Activated T-cell treated with anti-CD3 and anti-CD28 coated beads, Interleukin-2, amount 50 U/mL, for 48 hours (primary cell): ENCODE measurements at places on chromosomes 6 and 20.

GRCh38 chr6:134432036-134432435, 114.1 kb upstream of the SGK1 start:
- DNase-seq: no peak

- DNase-seq: no peak
Measured at GRCh38 chr20:56579301-56579710, 46.3 kb downstream of the FAM209B start.

- no peak for DNase-seq
Measured at GRCh38 chr20:25020901-25021301, 28.4 kb upstream of the APMAP start.

- no peak for DNase-seq
Measured at GRCh38 chr6:98836962-98837944, 2.9 kb downstream of the POU3F2 start.

- DNase-seq: no peak
Measured at GRCh38 chr20:5834436-5835005, 84.3 kb downstream of the SHLD1 start.

- no peak for DNase-seq
Measured at GRCh38 chr6:3825331-3825831, 23.8 kb upstream of the FAM50B start.

DNA sequence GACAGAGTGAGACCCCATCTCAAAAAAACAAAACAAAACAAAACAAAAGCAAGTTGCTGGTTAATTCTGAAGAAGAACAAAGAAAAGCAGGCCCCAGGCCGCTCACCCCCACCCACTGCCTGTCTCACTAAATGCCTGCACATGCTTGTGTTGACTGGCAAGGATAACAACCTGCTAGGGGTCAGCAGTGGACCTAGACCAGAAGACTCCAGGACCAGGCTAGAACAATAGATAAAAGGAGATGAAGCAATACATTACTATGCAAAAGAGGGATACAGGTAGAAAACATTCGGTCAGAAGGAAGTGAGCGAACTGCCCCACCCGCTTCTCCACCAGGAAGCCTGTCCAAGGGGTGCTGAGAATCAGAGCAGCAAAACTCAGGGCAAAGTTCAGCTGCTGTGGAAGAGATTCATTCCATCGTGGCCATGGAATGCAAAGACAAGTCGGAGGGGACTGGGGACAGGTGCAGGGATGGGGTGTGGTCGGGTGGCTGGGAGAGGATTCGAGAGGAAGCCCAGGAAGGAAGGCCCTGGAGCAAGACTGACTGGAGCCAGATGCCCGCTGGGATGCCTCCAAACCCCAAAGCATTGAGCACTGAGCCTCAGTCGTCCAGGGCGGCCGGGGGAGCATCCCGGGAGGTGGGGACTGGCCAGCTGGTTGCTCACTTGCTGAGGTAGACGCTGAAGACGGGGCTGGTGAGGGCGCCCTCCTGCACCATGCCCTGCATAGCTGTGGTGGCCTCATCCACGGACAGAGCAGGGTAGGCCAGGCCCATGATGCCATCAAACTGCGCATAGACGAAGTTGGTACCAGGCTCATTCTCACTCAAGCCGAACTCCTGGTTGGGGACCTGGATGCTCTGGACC, 5.3 kb downstream of the PGC start:
- DNase-seq: no peak

GRCh38 chr6:77173472-77174074, 289.7 kb downstream of the HTR1B start:
- no peak for DNase-seq

GRCh38 chr6:11279284-11279689, 46.8 kb upstream of the NEDD9 start:
- DNase-seq: no peak

DNA sequence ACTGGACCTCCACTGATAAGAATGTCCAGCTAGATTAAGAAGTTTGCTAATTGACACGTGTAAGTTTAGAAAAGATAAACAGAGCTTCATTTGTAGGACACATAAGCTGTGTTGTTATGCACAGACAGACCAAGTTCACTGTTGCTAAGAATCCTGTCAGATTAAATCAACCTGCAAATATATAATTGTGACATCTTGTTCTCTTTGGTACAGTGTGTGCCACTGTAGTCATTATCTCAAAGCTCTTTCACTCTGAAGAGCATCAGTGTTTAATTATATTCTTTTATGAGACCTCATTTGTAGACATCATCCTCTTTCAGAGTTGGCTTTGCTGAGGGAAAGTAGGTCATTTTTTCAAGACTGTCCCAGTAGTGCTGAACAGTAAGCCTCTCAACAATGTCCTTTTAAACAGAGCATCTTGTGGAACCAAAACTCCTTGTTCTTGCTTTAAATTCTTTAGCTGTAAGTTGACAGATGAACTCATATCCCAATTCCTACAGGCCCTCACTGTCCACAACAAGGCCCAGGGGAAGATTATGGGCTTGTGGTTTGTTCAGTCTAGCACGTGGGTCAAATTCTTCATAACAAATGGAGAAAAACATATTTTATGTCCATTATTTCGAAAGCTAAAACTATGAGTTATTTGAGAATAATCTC, 252.4 kb downstream of the HDGFL1 start:
- no peak for DNase-seq

DNA sequence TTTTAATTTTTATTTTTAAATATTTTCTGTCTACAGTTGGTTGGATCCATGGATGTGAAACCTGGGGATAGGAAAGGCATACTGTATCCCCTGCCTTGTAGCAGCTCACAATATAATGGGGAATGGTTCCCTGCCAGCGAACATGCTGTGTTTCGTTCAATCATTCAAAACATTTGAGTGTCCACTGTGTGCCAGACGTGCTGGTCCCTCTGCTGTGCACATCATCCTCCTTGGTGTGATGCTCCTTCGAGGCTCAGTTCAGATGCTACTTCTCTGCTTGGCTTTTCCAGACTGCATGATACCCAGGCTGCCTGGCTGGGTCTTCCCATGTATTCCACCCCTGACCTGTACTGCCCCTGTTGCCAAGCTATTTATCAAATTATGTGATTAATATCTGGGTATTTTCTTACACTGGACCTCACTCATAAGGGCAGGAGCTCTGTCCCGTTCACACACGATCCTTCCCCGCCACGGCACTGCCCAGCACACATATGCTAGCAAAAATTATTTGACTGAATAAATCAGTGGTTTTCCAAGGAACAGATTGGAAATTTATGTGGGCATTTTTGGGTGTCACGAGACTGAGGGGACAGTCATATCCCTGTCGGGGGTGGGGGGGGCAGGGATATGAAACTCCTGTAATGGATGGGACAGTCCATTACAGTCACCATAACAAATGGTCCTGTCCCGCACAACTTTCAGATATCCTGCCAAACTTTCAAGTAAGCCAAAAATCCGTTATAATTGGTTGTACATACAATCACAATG, 4.9 kb downstream of the SDCBP2 start:
- DNase-seq: no peak

- no peak for DNase-seq
Measured at GRCh38 chr20:11217326-11218172, 543.8 kb upstream of the JAG1 start.

DNA sequence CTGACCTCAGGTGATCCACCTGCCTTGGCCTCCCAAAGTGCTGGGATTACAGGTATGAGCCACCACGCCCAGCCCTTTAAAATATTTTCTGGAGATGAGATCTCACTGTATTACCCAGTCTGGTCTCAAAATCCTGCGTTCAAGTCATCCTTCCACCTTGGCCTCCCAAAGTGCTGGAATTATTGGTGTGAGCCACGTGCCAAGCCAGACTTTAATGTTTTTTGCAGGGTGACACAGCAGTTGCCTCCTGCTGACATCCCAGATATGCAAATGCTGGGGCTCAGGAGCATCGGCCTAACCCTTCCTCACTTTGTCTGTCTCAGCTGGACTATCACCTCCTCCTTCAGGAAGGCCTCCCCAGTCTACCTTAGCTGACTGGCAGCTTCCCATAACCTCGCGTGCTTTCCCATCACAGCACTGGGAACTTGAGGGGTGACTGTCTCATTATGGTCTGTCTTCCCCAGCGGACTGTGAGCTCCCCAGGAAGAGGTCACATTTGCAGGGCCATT, 14.3 kb upstream of the ID1 start:
- no peak for DNase-seq

DNA sequence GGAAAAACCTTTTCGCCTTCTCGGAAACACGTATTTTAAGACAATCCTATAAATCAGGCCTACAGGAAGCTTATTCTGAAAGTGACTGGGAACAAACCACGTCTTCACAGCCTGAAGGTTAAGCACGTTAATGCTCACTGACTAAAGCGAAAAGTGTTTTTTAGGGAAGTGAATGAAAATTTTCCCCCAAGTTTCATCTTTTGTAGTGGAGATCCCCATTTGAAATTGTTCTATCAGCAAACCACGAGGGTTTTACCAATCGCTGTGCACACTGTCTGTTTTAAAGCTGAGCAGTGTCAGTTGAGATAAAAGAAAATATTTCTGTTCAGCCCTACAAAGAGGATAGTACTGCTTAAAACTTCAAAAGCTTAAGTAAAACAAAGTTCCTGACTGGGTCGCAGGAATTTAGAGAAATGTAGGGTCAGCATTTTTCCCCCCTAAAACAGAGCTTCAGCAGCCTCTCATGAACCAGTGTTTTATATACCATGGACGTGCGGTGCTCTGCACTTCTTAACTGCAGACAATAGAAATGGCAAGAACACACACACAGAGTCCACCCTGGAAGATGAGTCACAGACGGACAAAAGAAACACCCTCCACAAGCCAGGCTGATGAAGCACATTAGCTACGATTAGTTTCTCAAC, 34.9 kb downstream of the SLC22A23 start:
- no peak for DNase-seq

DNA sequence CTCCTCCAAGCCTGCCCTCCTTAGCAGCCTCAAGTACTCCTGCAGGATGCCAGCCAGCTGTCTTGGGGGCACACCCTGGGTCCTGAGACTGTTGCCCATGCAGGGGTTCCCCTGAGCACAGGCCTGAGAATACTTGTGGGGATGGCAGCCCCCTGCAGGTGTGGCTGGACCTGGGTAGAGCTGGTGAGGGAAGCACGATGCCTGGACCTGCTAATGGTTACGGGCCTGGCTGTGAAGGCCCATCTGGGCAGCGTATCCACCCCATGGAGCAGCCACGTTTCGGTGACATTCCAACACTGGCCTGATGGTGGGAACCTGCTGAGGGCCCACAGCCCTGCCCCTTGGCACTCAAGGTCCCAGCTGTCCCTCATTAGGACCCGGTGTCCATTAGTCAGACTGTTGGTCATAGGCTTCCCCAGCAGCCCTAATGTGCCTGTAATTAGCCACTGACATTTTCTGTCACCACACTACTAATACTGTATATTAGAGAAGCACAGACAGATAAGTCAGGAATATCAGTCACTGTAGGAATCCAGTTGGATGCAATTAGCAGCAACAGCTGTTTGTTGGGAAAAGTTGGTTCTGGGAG, 20.3 kb downstream of the CCDC167 start:
- DNase-seq: no peak

DNA sequence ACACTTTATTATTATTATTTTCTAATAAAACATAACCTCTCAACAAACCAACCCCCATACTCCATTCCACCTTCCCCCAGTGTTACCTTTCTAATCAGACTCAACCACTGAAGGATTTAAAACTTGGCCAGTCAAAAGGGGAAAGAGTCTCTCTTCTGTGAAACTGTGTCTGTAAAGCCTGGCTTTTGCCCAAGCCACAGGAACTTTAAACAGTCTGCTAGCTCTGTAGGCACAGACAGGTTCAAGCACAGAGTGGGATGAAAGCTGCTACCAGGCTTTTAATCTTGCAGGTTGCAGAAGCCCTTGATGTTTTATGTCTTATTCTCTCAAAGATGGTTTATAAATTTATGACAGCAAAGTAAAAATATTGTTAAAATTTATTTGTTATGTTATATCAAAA, 585.7 kb downstream of the TENT5A start:
- DNase-seq: no peak

DNA sequence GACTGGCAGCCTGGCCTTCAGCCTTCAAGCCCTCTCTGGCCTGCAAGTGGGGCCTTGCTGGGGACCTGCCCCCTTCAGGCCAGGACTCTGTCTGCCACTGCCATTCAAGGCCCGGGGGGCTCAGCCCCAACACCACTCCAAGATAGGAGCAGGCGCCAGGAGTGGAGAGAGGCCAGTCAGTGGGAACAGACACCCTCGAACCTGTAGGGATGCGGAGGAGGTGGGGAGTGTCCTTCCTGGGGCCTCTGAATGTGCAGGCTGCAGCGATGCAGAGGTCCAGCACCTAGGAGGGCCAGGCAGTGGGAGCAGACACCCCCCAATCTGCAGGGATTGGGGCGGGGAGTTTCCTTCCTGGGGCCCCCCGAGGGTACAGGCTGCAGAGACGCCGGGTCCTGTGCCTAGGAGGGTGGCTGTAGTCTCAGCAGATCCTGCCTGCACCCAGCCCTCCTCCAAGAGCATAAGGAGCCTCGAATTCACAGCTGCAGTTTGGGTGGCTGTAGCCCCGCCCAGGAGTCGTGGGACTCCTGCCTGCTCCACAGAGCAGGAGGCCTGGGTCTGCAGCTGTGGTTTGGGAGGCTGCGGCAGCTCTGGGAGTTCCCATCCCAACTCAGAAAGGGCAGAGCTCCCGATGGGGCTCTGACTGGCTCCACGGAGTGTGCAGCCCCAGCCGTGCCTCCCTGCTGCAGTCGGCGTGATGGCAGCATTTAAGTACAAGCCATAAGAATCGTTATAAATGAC, 33.1 kb downstream of the NR2E1 start:
- no peak for DNase-seq

GRCh38 chr20:371755-372542, 8.6 kb upstream of the TRIB3 start:
- no peak for DNase-seq

DNA sequence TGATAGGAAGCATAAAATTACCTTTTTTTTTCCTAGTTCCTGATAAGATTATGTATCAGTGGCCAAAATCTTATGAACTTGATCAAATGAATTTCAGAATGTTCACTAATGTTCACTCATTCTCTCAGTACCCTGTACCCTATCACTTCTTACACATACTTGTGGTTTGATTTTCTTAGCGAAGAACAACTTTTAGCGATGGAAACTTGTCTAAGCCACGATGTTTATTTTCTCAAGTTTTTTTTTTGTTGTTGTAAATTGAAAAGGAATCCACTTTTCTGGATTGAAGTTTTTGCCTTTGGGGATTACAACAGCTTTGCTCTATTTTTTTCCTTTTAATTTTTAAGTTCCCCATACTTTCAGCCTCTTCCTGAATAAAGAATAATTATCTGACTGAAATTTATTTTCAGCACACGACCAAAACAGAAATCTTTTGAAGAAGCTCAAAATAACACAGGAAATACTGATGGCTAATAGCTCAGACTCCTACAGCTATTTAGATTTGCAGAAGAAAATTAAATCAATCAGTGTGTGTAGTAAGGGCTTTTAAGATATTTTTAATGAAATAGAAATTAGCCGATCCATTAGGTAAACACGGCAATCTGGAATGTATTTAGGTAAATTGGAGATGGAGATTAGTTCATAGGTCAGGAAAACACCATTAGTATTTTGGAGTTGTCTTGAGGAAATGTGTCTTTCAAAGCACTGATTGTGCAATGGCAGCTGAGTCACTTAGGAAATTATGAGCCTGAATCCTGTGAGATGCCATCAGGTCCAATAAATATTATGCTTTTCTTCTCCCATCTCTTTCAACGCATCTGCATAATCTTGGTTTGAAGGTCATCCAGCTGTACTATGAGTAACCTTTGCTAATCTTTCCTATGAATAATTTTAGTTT, 217.5 kb downstream of the GJA1 start:
- no peak for DNase-seq
